Fibroblast of lung (primary cell): ENCODE measurements at places on chromosomes 12 and 14. TPM values are rescaled to one million over a fixed set of nuclear protein-coding genes. Genes with fewer than 3 reads are reported as not detected.

Gene GLS2
- polyA plus RNA-seq, result 0.03 and 0.08 TPM in 2 replicates

Gene SLC10A1
- polyA plus RNA-seq, result not detected in 2 replicates

Gene PROX2
- polyA plus RNA-seq, result 0.01 TPM in 1 of 2 replicates, not detected in the other

Gene HAL
- polyA plus RNA-seq, result 0.02 TPM in 1 of 2 replicates, not detected in the other
